ENCODE measurements at places on chromosomes 13 and 19.

GRCh38 chr13:108270442-108270841 is 924 bp downstream of the TNFSF13B start:
- DNase-seq, result no peak

GRCh38 chr13:79796136-79796535 is 315.2 kb downstream of the NDFIP2 start:
- no peak for DNase-seq

DNA sequence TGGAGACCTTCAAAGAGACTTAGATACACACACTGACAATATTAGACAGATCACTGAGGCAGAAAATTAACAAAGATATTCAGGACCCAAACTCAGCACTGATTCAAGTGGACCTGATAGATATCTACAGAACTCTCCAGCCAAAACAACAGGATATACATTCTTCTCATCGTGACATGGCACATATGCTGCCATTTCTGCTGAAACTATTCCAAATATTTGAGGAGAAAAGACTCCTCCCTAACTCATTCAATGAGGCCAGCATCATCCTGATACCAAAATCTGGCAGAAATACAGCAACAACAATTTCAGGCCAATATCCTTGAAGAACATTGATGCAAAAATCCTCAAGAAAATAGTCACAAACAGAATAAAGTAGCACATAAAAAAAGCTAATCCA is 53.3 kb downstream of the TRPC4 start:
- no peak for DNase-seq

DNA sequence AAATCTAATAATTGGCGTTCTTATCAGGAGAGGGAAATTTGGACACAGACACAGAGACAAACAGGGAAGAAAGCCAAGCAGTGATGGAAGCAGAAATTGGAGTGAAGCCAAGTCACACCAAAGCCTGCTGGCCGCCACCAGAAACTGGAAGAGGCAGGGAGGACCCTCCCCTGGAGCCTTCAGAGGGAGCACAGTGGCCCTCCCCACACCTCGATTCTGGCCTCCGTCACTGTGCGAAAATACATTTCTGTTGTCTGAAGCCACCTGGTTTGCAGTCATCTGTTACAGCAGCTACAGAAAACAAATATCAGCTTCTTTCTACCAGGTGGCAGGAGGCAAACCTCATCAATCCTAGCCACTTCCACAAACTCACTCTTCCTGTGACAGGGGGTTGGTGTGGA is 8.3 kb upstream of the TLE6 start:
- DNase-seq, result no peak

DNA sequence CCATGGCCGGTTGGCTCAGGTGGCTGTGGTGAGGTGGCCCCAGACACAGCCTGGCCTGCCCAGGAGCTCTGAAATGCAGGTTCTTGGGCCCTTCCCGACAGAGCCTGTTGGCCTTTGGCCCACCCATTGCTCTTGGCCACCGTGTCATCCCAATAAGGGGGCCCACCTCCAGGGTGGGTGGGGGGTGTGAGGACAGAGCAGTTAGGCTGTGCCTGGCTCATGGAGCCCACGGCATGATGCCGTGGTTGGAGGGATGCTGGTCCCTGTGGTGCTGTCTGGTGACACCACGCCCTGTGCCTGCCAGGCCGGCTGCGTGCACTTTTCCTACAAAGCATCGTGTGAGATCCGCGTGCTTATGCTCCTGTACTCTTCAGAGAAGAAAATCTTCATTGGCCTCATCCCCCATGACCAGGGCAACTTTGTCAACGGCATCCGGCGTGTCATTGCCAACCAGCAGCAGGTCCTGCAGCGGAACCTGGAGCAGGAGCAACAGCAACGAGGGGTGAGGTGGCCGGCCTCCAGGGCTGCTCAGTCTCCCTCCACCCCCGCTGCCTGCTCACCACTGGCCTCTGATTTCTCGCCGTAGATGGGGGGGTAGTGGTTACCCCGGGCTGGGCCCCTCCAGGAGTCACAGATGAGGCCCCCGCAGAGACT is 7.6 kb downstream of the PNKP start:
- no peak for DNase-seq

DNA sequence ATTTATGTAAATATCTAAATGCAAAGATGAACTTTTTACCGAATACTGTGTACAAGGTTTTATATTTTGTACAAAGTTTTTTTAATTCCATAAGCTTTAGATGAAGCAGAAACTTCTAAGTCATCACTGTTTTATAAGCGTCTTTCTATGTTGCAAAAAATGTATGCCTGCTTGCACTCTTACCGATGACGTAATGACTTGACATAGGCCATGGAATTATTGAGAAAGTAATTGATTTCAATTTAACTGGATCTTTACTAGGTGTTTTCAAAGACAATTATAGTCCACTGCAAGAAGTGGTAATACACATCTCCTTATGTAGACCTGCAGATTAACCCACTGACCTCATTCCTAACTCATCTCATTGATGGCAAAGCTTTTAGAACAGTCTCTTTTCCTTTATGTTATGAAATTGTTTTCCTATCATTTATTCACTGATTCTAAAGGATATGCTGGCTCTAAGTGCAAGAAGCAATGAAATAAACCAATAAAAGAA is 10.4 kb downstream of the DACH1 start:
- no peak for DNase-seq

DNA sequence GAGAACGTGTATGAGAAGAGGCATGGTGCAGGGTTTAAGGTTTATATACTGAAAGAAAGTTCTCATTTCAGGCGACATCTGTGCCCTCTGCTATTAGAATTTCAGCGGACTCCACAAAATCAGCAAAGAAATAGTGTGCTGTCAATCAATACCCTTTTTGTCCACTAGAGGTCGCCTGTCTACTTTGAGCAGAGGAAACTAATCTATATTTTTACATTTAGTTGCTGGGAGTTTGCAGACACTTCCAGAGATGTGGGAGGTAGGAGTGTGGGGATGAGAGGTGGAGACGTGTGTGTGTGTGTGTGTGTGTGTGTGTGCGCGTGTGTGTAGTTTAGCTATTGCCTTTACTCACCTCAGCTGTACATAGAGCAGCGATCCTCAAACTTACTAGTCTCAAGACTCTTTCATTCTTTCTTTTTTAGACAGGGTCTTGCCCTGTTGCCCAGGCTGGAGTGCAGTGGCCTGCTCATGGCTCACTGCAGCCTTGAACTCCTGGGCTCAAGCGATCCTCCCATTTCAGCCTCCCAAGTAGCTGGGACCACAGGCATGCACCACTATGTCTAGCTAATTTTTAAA is 9.7 kb downstream of the INAFM1 start:
- DNase-seq, result peak; percentile 58

- no peak for DNase-seq
These were observed 374.8 kb downstream of the KLF12 start for GRCh38 chr13:73759434-73759833.

DNA sequence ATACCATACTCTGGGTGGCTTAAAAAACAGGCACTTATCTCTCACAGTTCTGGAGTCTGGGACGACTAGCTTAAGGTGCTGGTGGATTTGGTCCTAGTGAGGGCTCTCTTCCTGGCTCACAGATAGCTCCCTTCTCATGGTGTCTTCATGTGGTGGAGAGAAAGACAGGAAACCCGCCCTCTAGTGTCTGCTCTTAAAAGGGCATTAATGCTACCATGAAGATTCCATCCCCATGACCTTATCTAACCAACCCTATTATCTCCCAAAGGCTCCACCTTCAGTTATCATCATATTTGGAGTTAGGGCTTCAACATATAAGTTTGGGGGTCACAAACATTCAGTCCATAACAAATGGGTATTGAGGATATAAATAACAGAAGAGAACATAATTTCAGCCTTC is 139.4 kb downstream of the HS6ST3 start:
- DNase-seq, result peak; percentile 7

- no peak for DNase-seq
These were observed 26.2 kb downstream of the TMED1 start for GRCh38 chr19:10809651-10810285.

DNA sequence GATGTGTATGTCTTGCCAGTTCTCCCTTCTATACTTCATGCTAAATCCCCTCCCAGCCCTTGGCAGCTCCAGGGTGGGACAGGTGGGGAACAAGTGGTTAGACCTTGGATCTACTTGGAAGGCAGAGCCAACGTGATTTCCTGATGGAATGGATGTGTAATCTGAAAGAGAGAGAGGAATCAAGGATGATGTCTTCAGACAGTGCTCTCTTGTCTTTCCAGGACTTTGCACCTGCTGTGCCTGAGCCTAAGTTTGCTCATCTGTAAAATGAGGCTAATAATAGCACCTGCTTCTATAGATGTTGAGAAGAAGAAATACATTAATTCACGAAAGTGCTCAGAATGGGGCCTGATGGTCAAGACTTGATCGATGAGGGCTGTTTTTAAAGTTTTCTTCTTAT is 7.0 kb upstream of the EGLN2 start:
- no peak for DNase-seq

- no peak for DNase-seq
These were observed 20.7 kb upstream of the NLRP12 start for GRCh38 chr19:53844849-53845246.

- no peak for DNase-seq
These were observed 7.4 kb upstream of the C5AR1 start for GRCh38 chr19:47302249-47302648.
